Stimulated activated CD4-positive, alpha-beta T cell treated with anti-CD3 and anti-CD28 coated beads, TNF-alpha, amount 100 ng/mL, for 4 hours (primary cell): ENCODE measurements at places on chromosomes 2 and 18.

GRCh38 chr2:152506843-152507242 is 171.9 kb downstream of the FMNL2 start:
- no peak for DNase-seq

DNA sequence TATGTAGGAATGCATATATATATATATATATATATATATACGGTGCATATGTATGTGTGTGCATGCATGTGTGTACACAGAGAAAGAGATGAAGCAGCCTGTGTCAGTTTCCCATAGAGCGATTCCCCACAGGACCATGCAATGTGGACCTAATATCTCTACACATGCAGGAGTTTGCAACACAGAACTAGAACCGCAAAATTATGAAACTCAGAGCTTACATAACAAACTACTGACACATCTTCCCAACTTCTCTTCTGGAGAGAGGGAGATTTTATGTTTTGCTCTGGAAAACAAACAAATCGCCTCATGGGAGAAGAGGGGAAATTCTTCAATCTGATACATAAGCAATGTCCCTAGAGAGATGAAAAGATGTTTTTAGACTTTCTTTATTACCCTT is 377.2 kb downstream of the LRATD1 start:
- DNase-seq, result no peak

GRCh38 chr2:129779783-129780182 is 199.7 kb upstream of the RAB6C start:
- no peak for DNase-seq

- no peak for DNase-seq
Observed at GRCh38 chr2:73176205-73176880, 26.0 kb upstream of the NOTO start.

- no peak for DNase-seq
Observed at GRCh38 chr2:71586471-71586870, 133.1 kb downstream of the DYSF start.

- DNase-seq, result no peak
Observed at GRCh38 chr2:137873536-137874244, 90.6 kb upstream of the HNMT start.

DNA sequence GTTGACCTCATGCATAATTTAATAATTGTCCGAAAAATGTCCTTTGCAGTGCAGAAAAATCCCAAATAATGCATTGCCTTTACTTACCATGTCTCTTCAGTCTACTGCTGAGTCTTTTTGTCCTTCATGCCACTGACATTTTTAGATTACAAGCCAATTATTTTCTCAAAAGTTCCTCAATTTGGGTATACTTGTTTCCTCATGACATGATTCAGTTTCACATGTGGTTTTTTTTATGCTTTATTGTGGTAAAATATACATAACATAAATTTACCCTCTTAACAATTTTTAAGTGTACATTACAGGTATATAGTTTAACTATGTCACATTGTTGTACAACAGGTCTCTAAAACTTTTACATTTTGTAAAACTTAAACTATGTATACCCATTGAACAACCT is 81.0 kb downstream of the EPC2 start:
- DNase-seq, result no peak

DNA sequence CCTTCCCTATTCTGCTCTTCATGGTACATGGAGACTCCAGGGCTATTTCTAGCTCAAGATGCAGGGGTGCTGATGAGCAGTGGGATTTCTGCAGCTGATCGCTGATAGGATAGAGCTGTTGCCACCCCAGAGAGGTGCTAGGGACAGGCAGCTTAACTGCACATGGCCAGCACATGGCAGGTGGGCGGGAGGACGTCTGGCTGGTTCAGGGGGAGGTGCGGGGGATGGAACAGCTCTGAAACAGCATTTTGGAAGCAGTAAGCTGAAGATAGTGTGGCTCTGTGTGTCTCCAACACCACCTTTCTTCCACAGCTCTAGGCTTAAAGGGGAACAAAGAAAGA is 151.9 kb upstream of the PELI1 start:
- DNase-seq, result no peak

DNA sequence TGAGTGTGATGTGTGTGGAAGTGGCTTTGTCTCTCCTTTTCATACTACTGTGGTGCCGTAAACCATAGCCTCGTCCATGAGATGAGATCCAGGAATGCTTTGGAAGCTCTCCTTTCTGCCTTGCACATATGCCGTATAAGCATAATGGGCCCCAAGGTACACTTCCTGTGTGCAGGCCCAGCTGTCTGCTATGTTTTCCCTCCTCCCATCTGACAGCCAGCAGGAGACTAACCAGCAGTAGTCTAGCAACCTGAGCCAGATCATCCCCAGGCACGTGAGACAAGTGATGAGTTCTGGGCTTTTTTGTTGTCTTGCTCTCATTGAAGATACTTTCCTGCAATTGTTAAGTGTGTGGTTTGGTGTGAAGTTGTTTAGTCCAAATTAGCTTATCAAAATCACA is 555.5 kb upstream of the LRRTM4 start:
- DNase-seq, result no peak

GRCh38 chr2:150232321-150232720 is 255.1 kb downstream of the RND3 start:
- no peak for DNase-seq
